Activated T-cell treated with anti-CD3 and anti-CD28 coated beads, Interleukin-2, amount 50 U/mL, for 72 hours (primary cell): ENCODE measurements at places on chromosomes 4 and X. TPM values are rescaled to one million over a fixed set of nuclear protein-coding genes. Genes with fewer than 3 reads are reported as not detected.

EREG gene
- 0.07 TPM for total RNA-seq

PRSS12 gene
- total RNA-seq, result not detected

XAGE2 gene
- not detected for total RNA-seq

BEX4 gene
- total RNA-seq, result 25.0 TPM

USP17L18 gene
- not detected for total RNA-seq

NAP1L3 gene
- 3.6 TPM for total RNA-seq

VSIG1 gene
- total RNA-seq, result 0.22 TPM

SLC16A2 gene
- total RNA-seq, result 0.36 TPM

KLB gene
- not detected for total RNA-seq

SYP gene
- total RNA-seq, result 8.7 TPM

ITGB1BP2 gene
- 6.9 TPM for total RNA-seq

GLRA2 gene
- not detected for total RNA-seq

AMTN gene
- total RNA-seq, result not detected

SATL1 gene
- not detected for total RNA-seq

POU3F4 gene
- total RNA-seq, result not detected

JCHAIN gene
- not detected for total RNA-seq

PFKFB1 gene
- 1.6 TPM for total RNA-seq

TLR7 gene
- total RNA-seq, result 0.23 TPM

COL4A6 gene
- not detected for total RNA-seq

POU4F2 gene
- total RNA-seq, result not detected

SGMS2 gene
- total RNA-seq, result 0.22 TPM

SAT1 gene
- total RNA-seq, result 229 TPM

PAGE4 gene
- not detected for total RNA-seq

TMEM154 gene
- total RNA-seq, result 16.8 TPM

XKRX gene
- total RNA-seq, result 1.8 TPM

DHRSX gene
- total RNA-seq, result 24.0 TPM

NDP gene
- not detected for total RNA-seq

CLTRN gene
- total RNA-seq, result 1.6 TPM
